ENCODE measurements at places on chromosomes 4 and X. TPM values are rescaled to one million over a fixed set of nuclear protein-coding genes. Genes with fewer than 3 reads are reported as not detected.

DNA sequence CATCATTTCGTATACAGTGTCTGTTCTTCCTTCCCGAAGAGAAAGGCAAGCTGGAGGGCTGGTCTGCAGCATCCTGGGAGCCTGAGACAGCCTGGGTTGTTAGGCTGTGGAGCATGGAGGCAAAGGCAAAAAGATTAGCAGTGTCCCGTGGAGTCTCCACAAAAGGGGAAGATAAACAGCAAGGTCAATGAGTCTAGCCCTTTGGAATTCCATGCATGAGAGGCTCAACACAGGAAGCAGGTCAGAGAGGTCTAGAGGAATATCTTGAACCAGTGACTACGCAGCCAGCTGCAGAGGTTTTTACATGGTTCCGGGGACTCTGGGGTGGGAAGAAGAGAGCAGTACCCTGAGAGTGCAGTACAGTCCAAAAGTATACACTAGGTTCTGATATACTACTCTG lies 12.2 kb upstream of the MCF2 start:
- no peak for DNase-seq

CCDC120 gene
- total RNA-seq, result 11.0 TPM

HSFX2 gene
- total RNA-seq, result not detected

DUX4 gene
- not detected for total RNA-seq
